ENCODE measurements at places on chromosomes 11 and 22. TPM values are rescaled to one million over a fixed set of nuclear protein-coding genes. Genes with fewer than 3 reads are reported as not detected.

ALDH3B2 gene
- 9.4 TPM for total RNA-seq

TM7SF2 gene
- total RNA-seq: 61.3 TPM

FERMT3 gene
- 3.5 TPM for total RNA-seq

GRCh38 chr11:79809487-79809886 lies 368.7 kb upstream of the TENM4 start:
- no peaks in the 10 kb centered on the region for H3K27me3 ChIP-seq
- peak overlapping the region; percentile 26 for H3K4me3 ChIP-seq
- no peak overlapping the region for H3K27ac ChIP-seq
